H54 (cell line): ENCODE measurements at places on chromosomes 3 and 15.

GRCh38 chr3:62332017-62332416, 41.3 kb downstream of the FEZF2 start:
- DNase-seq, result no peak

- DNase-seq, result no peak
Observed at GRCh38 chr15:59997070-59997701, 6.9 kb upstream of the FOXB1 start.

DNA sequence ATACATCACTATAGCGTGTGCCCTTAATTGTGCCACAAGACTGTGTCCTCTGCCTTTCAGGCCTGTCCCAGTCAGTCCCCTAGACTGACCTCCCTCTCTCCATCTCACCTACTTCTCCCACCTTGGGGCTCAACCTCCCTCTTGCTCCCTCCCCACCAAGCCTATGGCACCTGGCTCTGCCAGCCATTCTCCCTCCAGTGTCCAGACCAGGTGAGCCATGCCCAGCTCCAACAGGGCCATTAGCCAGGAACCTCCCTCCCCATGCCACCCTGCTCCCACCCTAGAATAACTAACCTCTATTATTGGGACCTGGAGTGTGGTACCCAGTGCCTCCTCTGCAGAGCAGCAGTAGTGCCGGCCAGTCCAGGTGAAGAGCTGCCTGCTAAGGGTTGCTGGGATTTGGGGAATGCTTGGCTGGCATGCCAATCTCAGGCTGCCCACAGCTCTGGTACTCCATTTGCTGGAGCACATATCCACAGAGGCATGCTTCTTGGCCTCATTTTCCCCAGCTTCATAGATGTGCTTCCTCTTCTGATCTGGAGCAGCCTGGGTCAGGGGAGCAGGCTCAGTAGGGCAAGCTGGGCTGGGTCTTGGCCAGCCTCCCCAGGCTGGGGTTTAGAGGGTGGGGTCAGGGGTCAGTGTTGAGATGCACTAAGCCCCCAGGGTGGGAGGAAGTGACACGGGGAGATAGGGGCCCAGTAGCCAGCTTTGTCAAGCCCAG, 38.8 kb downstream of the SAXO2 start:
- DNase-seq, result no peak

GRCh38 chr15:27358751-27359434, 387.9 kb downstream of the GABRG3 start:
- DNase-seq, result no peak

DNA sequence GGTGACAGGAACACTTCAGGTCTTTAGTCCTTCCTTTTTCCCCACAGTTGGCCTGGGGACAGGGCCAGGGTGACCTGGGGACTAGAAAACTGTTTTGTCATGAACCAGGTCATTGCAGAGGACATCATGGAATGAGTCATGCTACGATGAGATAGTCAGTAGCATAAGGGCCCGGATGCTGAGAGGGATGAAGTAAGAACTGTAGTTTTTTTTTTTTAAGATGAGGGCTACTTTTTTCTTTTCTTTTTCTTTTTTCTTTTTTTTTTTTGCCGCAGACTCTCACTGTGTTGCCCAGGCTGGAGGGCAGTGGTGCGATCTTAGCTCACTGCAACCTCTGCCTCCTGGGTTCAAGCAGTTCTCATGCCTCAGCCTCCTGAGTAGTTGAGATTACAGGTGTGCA, 8.0 kb downstream of the MAP2K5 start:
- no peak for DNase-seq

DNA sequence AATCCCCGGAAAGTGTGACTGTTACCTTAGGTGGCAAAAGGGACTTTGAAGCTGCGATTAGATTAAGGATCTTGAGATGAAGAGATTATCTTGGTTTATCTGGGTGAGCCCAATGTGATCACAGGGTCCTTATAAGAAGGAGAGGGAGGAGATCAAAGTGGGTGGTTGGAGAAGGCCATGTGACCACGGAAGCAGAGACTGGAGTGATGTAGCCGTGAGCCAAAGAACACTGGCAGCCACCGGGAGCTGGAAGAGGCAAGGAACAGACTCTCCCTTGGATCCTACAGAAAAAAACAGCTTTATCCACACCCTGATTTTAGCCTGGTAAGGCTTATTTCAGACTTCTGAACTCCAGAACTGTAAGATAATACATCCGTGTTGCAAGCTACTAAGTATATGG, 29.9 kb downstream of the CRABP1 start:
- no peak for DNase-seq

DNA sequence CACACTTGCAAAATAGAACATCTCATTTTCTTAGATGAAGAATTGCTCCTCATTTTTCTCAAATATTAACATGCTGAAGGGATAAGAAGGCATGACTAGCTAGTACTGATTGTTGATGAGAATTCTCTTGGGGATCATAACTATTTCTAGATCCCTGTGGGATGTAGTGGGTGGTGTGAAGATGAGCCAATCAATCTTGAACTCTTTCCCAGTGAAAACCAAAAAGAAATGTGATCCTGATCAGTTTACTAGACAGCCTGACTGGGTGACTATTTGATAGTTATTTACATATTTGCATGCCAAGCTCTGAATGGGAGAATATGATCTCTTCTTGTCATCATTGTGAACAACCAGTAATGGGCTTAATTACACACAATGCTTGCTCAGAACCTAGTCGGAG, 63.7 kb downstream of the ZIC1 start:
- DNase-seq, result no peak

DNA sequence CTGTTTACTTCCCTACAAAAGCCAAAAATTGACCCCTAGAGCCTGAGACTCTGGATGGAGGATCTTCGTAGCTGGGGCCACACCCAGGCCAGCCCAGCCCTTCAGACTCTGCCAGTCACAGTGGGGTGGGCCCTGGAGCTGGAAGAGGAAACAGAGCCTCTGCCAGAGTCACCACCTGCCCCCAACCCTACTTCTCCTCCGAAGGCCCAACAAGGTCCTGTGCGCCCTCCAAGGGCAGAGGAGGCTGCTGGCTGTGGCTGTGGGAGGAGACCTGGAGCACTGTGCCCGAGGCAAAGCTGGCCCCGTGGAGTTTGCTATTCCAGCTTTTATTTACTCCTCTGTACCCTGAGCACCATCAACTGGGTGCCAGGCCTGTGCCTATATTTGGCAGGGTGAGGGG, 19.0 kb downstream of the CISH start:
- DNase-seq, result no peak

- DNase-seq, result no peak
Observed at GRCh38 chr3:181610973-181611265, 100.8 kb upstream of the SOX2 start.

- DNase-seq, result no peak
Observed at GRCh38 chr3:75295013-75295412, 369.1 kb upstream of the FRG2C start.

DNA sequence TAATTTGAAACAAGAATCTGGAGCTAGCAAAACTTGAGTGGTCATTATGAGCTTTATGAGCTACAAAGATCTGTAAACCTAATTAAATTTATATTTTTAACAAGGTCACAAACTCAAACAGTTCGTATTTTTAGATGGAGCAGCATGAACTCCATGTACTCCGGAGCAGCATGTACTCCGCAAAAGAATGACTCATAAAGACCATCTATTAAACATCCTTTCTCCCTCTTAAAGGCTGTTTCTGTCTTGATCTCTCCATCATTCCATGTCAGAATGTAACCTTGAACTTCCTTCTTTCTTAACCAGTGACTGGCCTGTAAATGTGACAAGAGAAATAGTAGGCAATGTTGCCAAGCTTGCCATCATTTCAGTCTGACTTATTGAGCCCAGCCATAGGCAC, 696.9 kb downstream of the ZNF385D start:
- no peak for DNase-seq

DNA sequence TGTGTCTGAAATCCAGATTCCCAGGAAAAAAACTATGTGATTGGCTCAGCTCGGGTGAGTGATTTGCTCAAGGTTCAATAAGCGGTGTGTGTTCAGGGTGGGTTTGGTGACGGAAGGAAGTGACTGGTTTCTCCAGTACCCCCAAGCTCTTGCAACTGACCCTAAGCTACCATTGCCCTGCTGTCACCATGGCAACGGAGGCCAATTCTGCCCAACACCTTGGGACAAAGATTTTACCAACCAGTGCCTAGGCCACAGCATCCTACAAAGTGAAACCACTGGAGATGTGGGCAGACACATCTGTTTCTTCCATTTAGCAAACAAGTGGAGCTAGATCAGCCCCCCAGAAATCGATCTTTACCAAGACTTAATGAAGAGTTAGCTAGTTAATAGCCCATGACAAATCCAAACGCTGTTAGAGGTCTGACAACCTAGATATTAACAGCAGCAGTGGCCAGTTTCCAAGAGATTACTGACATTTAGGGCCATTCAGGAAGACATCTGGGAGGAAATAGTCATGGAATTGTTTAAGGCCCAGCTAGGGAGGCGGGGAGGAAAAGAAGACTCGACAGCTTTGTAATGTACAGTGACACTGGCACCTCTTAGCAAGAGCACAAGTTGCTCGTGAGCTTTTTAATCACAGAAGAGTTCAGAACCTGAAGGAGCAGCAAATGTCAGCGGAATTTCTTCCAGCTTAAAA, 195.9 kb downstream of the SLCO3A1 start:
- DNase-seq, result no peak

DNA sequence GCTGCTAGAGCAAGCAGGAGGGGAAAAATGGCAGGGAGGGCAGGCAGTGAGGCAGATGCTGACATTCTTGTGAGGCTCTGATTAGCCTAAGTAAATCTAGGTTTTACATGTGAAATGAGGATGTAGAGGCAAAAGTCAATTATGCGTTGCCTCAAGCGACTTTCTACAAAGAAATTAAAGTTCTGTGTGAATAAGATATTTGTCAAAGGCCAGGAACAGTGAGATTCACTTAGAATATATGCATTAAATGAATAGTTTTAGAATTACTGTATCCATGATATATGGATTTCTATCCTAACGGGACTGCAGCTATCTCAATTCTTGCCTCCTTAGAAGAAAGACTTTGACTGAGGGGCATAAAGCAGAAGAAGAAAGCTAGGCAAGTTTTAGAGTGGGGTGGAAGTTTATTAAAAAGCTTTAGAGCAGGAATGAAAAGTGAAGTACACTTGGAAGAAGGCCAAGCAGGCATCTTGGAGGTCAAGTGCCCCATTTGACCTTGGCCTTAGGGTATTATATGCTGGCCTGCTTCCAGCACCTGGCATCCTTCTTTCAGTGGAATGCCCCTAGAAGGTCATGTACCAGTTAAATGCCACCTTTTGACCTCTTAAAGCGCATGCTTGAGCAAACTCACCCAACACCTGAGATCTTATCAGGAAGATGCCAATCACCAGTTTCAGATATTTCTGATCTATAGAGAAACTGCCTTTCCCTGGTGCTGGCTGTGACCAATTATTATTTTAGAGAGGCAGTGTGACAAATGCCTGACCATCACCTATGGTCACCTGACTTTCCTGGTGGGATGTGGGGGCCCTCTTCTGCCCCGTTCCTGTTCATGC, 38.2 kb downstream of the OSTN start:
- no peak for DNase-seq

DNA sequence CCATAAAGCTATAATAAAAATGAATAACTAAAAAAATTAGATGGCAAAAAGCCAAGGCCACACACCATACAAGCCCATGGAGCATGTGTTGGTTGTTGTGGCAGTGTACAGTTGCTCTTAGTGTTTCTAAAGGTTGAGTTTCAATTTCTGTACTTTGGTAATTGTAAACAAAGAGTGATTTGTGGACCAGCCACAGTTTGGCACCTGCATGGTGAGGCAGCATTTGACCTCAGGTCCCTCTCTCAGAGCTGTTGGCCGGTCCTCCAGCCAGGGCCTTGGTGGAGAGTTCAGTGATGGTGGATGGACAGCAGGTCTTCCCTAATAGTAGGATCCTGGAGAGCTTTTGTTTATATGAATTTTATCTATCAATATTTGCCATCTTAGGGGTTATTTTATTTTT, 5.6 kb downstream of the ACAD9 start:
- DNase-seq, result no peak

DNA sequence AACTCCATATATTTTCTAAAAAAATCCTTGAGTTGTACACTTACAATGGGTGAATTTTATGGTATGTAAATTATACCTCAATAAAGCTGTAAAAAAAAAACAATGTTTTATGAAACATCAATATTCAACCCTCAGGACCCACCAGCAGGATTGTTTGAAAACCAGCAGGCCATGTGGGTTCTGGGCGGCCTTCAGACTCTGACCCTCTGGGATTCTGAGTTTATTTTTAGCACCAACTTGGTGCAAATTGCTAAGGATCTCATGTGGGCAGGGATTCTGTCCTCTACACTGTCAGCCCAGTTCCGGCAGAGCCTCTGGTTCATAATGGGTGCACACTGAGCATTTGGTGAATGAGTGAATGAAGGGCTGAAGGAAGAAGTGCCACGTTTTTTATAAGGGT, 24.2 kb upstream of the TSEN2 start:
- DNase-seq, result no peak

DNA sequence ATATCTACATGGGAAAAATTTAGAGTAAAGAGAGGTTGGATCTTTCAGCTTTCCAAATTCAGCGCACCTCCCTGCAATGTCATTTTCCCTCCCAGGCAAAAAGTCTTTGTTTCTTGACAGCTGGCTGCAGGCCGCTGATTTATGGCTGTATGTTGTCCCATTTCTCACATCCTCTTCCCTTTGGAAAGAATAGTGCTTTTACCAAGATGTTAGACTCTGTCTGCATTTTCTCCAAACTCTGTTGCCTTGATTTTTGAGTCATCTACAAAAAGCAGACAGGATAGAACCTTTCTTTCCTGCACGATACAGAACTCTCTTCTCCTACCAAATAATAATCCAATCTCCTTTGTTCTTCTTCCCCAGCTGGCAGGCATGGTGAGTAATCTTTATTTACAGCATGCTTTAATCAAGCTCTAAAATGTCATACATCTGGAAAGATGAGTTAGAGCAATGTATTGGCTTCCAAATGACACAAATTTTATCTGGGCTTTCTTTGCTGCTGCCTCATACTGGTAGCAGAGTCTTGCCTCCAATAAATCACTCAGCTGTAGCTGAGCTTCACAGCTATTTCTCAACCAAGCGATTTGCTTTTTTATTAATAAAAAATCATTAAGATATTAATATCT, 101.9 kb downstream of the PIK3R4 start:
- no peak for DNase-seq

- DNase-seq, result no peak
Observed at GRCh38 chr15:101323793-101324523, 28.9 kb upstream of the SNRPA1 start.

- no peak for DNase-seq
Observed at GRCh38 chr3:159848348-159849118, 140.1 kb upstream of the IL12A start.

GRCh38 chr3:126056681-126057500, 27.0 kb downstream of the SLC41A3 start:
- DNase-seq, result peak; percentile 69

DNA sequence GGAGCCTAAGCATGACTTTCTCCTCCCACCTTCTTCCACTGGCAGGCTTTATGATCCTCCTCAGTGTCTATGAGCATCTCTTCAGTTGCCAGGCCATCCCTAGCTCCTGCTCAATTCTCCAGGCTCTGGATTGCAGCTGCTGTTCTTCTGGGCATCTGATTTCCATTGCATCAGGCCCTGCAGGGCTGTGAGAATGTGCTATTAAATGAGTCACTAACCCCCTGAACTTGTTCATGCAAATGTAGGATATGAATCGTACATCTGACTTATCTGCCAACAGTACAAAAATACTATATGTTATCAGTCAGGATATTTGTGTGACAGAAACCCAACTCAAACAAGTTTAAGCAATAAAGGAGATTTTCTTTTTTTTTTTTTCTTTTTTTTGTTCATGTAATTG, 11.9 kb downstream of the GPR176 start:
- DNase-seq, result peak; percentile 65

GRCh38 chr3:156507285-156507684, 47.6 kb downstream of the SSR3 start:
- no peak for DNase-seq

GRCh38 chr3:184366619-184367289, 5.2 kb downstream of the POLR2H start:
- DNase-seq, result no peak
